ENCODE measurements at places on chromosomes 13 and 19. TPM values are rescaled to one million over a fixed set of nuclear protein-coding genes. Genes with fewer than 3 reads are reported as not detected.

GJB6 gene
- 0.06 TPM for total RNA-seq

ELSPBP1 gene
- not detected for total RNA-seq

CASP14 gene
- not detected for total RNA-seq

EMC10 gene
- 164 TPM for total RNA-seq

NCLN gene
- 88.6 TPM for total RNA-seq

SLC17A7 gene
- total RNA-seq, result 0.61 TPM

KANK2 gene
- total RNA-seq, result 27.9 TPM

LRG1 gene
- total RNA-seq, result 0.25 TPM

ZNF587 gene
- total RNA-seq, result 6.1 TPM

POU2F2 gene
- 0.47 TPM for total RNA-seq

C19orf73 gene
- total RNA-seq, result 1.9 TPM

NUP62 gene
- 97.1 TPM for total RNA-seq

RNF113B gene
- total RNA-seq, result not detected

MPV17L2 gene
- 13.1 TPM for total RNA-seq

CEACAM4 gene
- not detected for total RNA-seq

BST2 gene
- total RNA-seq, result 0.43 TPM

ATP1A3 gene
- total RNA-seq, result 5.4 TPM

SULT2B1 gene
- total RNA-seq, result 16.4 TPM

RAB11B gene
- total RNA-seq, result 94.2 TPM

FGF14 gene
- total RNA-seq, result not detected

ZNF77 gene
- 1.9 TPM for total RNA-seq

ERCC2 gene
- total RNA-seq, result 11.7 TPM

KIR3DL2 gene
- total RNA-seq, result not detected

All from A549 treated with CORT108297 at 1 μM for 4 hours (cell line).